Mucosa of descending colon (tissue), 3 donors: ENCODE measurements at places on chromosomes 1 and 21. TPM values are rescaled to one million over a fixed set of nuclear protein-coding genes. Genes with fewer than 3 reads are reported as not detected.

ZSCAN20 gene
- 8.8 TPM for total RNA-seq

MAP1LC3C gene
- total RNA-seq: 4.1 TPM

RORC gene
- 17.7 TPM for total RNA-seq

PTAFR gene
- 4.8 TPM for total RNA-seq

FCMR gene
- 1.6 TPM for total RNA-seq

ZBTB8B gene
- total RNA-seq: not detected

DNA sequence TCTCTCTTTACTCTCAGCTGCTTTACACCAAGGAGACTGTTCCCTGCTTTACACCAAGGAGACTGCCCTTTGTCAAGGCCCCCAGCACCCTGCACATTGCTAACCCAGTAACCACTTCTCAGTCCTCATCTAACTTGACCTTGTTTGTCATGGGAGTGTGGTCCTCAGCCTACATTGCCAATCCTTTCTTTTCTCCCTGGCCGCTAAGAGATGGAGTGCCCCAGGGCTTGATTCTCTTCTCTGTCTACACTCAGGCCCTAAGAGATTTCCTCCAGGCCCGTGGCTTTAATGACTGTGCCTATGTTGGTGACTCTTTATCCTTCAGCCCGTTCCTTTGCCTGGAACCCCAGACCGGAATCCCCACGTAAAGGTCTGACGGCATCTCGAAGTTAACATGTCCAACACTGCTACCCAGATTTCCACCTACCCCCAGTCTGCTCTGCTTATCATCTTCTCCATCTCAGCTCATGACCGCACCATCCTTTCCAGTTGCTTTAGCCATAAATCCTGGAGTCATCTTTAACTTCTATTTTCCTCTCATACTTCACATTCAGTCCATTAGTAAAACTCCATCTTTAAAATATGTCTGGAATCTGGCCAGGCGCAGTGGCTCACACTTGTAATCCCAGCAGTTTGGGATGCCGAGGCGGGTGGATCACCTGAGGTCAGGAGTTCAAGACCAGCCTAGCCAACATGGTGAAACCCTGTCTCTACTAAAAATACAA is 9.5 kb upstream of the SEMA4A start:
- DNase-seq: no peak

- DNase-seq: no peak
These were observed 502.8 kb downstream of the SMYD3 start for GRCh38 chr1:246004301-246004700.

- DNase-seq: no peak
These were observed 145.2 kb downstream of the SYT2 start for GRCh38 chr1:202564958-202565495.

- no peak for DNase-seq
These were observed 74.5 kb downstream of the C1orf21 start for GRCh38 chr1:184461321-184461720.

DNA sequence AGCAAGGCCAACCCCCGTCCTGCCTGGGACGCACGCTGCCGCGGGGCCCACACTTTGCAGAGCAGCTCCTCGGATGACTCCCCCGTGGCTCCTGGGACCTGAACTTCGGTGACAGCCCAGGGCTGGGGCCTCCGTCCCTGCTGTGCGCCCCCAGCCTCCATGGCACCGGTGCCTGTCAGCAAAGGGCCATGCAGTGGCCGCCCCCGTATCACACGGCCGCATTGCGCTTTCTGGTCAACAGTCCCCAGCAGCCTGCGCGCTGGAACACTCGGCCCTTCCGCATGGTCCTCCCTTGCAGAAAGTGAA is 18.0 kb downstream of the NADK start:
- DNase-seq: no peak

DNA sequence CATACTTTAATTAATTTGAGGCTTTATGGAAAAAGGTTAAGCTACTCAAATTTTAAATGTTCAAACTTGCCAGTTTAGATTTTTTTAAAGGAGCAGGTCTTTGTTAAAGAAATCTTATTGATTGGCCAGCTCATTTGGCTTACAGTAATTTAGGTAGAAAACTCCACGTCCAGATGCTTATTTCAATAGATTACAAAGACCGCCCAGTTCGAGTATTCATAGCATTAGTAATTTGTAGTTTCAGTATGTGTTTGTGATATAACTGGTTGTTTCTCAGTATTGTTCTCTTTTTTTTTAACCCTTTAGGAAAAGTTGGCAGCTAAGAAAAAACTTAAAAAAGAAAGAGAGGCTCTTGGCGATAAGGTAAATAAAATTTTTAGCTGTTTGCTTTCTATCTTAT is 1.6 kb downstream of the RPF1 start:
- no peak for DNase-seq

DNA sequence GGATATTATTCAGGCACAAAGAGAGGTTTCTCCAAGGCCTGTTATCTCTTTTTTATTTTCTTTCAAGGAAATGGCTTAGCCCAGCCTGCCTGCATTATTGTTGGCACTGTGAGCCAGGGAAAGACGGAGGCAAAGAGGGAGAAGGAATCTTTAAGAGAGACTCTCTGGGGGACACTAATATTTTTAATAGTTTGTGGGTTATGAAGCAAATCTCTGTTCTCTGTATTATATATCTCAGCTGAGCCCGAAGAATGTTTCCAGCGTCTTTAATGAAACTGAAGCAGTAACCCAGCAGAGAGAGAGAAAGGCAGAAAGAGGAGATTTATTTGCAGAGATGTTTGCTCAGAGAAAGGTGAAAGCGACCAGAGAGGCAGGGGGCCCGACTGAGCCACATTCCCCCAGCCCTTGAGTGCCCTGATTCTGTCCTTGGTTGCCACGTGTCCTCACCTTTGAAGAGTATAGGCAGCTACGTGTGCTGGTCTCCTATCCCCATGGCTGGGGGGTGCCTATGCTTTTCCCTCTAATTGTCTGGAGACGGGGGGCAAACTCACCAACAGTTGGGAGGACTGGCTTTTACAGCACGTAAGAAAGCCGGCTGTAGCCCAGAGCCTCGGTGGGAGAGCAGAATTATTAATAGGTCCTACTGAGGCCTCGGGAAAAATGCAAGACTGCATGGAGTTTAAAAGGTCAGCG is 166.4 kb downstream of the TRABD2B start:
- no peak for DNase-seq

DNA sequence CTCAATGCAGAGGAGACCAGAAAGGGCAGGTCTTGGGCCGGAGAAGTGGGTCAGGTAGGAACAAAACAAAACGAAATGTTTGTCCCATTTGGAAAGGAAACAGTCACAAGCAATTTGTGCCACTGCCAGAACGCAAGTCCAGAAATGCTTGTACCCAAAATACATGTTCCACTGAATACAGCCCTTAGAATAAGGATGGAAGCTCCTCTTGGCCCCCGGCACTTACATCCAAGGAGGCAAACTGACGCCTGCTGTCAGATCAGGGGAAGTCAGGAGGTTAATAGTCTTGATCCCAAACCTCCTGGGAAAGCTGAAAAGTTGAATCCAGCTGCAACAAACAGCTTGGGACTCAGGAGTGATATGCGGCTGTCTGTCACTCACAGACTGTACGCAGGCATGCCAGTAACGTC is 75.9 kb upstream of the GALNT2 start:
- no peak for DNase-seq

- no peak for DNase-seq
These were observed 18.3 kb downstream of the GPR3 start for GRCh38 chr1:27410709-27411108.

DNA sequence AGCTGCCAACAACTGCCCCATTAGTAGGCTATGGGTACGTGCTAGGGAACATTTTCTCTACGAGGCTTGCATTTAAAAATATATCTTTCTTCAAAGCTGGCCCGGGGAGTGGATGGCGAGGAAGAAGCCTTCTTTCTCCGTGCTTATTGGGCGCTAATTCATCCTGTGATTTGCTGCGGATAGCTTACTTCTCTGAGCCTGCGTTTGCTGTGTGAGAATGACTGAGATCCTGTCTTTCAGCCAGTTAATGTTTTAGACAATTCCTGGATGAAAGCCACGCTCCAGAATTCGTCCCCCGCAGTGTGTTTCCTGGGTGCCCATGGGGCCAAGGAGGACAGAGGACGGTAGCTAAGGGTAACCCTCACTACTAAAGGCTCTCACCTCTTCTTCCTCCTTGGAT is 57.8 kb upstream of the TARBP1 start:
- no peak for DNase-seq

- no peak for DNase-seq
These were observed 32.0 kb downstream of the EGLN1 start for GRCh38 chr1:231390071-231390470.

DNA sequence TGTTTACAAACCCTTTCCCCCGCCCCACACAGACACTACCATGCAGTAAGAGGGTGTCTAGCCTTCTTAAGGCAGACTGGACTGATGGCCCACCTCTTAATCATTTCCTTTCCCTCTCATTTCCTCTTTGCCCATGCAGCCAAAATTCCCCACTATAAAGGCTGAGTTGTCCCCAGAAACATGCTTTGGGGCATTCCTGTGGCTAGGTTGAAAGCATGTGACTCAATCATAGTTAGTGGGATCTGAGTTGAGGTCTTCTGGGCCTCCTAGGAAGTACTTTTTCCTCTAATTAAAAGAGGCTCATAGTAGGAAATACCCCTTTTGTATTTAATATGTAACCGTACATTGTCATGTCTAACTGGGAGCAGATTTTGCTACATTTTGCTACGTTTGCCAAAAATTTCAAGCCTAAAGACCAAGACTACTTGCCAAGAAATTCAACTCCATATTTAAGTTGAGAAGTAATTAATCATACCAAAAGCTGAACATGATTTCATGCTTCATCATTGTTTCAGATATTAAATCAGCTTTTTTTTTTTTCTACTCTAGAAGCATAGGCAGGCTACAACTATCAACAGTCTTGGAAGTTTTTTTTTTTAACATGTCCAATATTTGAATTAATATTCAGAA is 174.7 kb downstream of the ADGRL4 start:
- no peak for DNase-seq

DNA sequence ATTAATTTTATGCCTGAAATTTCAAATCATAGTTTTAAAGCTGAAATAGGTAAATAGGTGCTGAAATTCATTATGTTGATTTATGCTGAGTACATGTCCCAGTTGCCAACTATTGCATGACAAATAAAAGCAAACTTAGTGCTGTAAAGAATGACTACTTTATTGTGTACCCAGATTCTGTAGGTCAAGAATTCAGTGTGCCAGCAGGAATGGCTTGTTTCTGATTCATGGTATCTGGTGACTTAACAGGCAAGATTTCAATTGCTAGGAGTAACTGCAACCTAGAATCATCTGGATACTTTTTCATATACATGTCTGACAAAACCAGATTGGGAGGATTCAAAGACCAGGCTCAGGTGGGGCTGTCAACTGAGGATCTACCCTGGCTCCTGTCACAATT is 678.4 kb upstream of the ADAMTS5 start:
- DNase-seq: no peak

- peak; percentile 73 for DNase-seq
These were observed 1.0 kb upstream of the EFNA1 start for GRCh38 chr1:155126556-155127104.

GRCh38 chr1:203751051-203751450 is 13.9 kb upstream of the LAX1 start:
- DNase-seq: no peak
